HS-5 (cell line): ENCODE measurements at places on chromosomes 11 and 22.

GRCh38 chr11:57370251-57370650 is 10.7 kb downstream of the PRG3 start:
- no peak for DNase-seq

DNA sequence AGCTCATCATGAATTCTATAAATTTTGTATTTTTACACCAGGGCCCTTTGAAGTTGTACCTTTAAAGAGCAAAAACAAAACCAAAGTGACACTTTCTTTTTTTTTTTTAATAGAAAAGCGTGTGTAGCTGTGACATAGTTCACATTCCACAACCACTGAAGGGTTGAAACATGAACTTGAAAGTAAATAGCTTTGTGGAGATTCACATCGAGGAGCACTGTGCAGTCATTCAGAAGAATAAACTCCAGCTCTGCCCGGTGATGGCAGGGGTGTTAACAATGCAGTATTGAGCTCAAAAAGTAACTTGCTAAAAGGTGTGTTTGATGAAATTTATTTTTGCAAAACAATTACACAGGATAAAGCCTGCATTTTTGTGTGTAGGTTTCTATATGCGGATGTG is 1166.2 kb downstream of the TBC1D22A start:
- DNase-seq, result no peak

DNA sequence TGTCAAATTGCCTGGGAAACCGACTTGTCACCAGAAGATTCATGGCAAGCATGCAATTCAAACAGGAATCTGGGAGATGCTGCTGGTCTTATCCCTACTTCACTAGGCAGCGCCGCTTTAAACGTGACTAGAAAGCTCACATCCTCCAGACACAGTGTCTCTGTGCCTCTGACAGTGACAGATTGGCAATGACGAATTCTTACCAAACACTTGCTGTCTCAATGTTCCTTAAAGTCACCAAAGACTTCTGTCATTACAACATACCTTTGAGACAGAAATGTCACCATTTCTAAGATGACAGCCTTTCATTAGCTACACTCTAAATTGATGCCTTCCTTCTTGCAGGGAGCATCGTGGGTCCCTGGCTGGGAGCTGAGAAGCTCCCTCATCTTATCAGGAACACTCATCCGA is 197.8 kb downstream of the CWF19L2 start:
- no peak for DNase-seq

DNA sequence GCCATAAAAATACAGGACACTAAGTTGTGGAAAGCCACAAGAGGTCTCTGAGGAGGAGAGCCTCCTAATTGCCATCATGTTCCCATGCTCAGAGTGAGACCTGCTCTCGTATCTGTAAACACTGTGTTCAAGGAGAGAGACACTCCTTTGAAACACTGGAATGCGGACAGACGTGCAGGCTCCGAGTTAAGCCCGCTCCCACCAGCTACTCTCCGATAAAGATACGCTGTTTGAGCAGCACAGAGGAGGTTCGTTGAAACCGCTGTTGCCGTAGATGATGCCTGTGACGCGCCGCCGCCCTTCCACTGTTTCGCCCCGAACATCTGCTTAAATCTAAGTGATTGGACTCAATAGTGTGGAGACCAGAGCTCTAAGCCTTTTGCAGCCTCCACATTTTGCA is 25.1 kb downstream of the NUP50 start:
- DNase-seq, result no peak

DNA sequence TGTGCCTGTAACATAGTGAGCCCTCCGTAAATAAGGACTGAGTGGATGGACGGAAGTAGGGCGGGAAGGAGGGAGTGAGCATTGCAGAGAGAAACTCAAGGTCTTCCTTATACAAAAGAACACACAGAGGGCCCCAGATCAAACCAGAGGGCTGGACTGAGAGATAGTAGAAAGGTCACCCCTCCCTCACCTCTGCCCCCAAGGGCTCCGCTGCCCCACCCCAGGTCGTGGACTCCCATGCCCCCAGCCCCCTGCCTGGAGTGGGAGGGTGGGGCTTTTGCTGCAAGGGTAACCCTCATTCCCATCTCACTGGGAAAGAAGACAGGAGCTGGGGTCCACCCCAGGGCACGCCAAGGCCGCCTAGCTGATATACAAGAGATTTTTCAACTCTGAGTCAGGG is 157.0 kb downstream of the MN1 start:
- DNase-seq, result no peak

DNA sequence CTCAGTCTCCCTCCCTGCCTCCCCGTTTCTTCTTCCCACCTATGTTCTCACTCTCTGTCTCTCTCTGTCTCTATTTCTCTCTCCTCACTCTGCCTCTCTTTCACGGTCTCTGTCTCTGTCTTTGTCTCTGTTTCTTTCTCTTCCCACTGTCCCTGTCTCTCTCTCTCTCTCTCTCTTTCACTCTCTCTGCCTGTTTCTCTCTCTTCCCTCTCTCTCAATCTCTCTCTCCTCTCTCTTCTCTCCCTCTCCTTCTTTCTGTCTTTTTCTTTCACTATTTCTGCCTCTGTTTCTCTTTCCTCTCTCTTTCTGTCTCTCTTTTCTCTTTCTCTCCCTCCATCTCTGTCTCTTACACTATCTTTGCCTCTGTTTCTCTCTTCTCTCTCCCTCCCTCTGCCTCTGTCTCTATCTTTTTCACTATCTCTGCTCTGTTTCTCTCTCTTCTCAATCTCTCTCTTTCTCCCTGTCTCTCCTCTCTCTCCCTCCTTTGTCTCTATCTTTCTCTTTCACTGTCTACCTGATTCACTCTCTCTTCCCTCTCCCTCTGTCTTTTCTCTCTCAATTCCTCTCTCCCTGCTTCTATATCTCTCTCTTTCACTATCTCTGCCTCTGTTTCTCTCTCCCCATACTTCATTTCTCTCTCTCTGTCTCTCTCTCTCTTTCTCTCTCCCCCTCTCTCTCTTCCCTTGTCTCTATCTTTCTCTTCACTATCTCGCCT is 5.4 kb downstream of the APLNR start:
- DNase-seq, result no peak

DNA sequence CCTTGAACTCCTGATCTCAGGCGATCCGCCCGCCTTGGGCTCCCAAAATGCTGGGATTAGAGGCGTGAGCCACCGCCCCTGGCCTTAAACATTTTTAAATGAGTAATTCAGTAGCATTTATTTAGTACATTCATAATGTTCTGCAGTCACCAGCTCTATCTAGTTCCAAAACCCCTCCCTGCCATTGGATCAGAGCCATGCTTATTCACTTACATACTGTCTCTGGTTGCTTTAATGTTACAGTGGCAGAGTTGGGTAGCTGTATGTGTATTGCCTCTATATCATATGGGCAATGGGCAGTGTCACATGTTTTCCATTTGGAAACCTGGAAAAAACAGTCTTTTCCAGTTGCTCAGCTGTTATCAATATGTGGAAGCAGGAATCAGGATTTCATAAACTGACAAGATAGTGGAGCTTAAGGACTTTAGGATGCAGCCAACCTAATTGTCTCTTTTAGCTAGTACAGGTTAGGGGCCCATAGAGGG is 10.5 kb downstream of the COA4 start:
- DNase-seq, result no peak

- DNase-seq, result no peak
Observed at GRCh38 chr11:112856133-112856532, 105.1 kb upstream of the NCAM1 start.

DNA sequence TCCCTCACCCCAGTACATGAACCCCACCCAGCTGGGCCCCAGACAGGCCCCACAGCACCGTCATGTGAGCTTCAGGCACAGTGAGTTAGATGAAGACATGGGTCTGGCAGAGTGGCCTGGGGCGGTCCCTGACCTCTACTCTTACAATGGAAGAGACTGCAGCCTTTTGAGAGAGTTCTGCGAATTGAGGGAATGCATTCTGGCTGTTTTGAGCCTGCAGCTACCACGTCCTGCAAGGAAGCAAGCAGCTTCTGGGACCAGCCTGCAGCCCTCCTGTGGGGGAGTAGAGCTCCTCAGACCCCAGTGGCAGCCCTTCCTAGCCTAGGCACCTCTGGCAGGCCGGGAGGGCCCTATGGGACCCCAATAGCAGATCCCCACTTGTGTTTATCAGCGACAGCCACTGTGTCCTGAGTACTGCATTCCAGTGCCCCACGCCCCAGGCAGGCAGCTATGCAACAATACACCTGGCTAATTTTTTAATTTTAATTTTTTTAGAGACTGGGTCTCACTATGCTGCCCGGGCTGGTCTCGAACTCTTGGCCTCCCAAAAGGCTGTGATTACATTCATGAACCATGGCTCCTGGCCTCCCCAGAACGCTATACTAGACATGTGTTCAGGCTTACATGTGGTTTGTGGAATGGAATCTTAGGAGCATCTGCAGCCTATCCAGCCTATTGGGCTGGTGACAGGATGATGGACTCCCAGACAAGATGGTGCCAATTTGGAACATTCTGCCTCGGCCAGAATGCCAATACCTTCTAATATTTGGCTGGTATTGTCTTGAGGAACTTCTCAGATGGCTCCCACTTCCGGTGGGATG is 717 bp upstream of the SLC7A4 start:
- DNase-seq, result no peak

GRCh38 chr22:24516301-24516737 is 21.2 kb downstream of the UPB1 start:
- peak; percentile 67 for DNase-seq

GRCh38 chr11:64581057-64581523 is 9.9 kb upstream of the SLC22A12 start:
- no peak for DNase-seq

DNA sequence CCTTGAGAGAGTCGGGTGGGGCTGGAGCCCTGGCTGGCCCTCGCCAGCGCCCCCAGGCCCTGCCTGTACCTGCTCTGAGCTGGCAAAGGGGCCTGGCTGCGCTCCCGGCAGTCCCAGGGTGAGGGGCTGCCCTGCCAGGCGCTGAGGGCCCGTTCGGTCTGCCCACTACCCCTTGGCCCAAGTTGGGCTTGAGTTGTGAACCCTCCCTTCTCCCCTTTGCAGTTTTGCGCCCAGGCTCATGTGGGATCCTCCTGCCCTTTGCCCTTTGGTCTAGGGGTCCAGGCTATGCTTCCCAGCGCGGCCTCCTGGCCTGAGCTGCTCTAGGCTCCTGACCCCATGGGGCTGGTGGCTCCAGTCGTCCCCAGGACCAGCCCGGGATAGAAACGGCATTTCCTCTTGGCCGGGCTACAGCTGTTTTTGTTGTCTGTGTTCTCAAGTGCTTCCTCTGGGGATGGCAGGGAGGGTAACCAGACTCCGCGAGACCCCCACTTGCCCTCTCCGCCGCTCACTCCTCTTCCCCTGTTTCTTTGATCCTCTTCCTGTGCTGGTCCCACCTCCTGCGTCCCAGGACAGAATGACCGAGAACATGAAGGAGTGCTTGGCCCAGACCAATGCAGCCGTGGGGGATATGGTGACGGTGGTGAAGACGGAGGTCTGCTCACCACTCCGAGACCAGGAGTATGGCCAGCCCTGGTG is 34.9 kb downstream of the PRDM11 start:
- DNase-seq, result no peak

GRCh38 chr11:665062-665703 is 28.1 kb downstream of the DRD4 start:
- DNase-seq, result no peak

DNA sequence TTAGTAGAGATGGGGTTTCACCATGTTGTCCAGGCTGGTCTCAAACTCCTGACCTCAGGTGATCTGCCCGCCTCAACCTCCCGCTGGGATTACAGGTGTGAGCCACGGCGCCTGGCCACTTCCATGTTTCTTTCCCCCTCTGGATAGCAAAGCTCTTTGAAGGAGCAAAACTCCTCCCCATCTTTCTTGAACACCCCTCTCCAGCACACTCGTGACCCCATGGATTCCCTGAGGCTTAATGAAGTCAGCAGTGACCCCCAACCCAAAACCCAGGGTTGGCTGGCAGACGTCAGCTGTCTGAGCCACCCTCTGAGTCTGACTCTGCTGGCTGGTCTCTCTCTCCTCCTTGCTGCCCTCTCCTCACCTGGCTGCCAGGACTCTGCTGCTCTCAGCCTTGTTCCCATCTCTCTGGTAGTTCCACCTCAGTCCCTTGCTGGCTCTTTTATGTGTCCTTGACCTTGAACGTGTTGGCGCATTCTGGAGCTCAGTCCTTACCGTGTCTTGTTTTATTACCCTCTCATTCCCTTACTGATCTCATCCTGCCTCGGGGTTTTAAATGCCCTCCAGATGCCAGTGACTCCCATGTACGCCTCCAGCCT is 44.5 kb downstream of the PARVG start:
- no peak for DNase-seq

GRCh38 chr11:93728792-93729128 is 12.5 kb downstream of the TAF1D start:
- DNase-seq, result no peak

DNA sequence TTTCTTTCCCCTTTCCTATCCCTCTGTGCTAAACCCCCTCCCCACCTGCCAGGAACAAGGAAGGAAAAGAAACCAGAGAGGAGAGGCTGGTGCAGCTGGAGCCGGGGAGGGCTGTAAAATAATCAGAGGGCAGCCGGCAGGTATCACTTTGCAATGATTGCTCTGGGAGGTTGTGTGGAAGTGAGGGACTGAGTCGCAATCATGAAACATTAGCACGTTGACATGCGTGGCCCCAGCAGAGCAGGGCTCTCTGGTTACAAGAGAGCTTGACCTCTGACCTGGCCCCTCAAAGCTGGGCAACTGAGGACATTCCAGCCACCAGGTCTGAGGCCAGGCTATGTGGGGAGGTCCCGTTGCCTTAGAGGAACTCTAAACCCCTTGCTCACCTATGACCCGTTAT is 170.8 kb upstream of the BDNF start:
- DNase-seq, result no peak

GRCh38 chr11:124943254-124943616 is 7.4 kb upstream of the HEPACAM start:
- no peak for DNase-seq

DNA sequence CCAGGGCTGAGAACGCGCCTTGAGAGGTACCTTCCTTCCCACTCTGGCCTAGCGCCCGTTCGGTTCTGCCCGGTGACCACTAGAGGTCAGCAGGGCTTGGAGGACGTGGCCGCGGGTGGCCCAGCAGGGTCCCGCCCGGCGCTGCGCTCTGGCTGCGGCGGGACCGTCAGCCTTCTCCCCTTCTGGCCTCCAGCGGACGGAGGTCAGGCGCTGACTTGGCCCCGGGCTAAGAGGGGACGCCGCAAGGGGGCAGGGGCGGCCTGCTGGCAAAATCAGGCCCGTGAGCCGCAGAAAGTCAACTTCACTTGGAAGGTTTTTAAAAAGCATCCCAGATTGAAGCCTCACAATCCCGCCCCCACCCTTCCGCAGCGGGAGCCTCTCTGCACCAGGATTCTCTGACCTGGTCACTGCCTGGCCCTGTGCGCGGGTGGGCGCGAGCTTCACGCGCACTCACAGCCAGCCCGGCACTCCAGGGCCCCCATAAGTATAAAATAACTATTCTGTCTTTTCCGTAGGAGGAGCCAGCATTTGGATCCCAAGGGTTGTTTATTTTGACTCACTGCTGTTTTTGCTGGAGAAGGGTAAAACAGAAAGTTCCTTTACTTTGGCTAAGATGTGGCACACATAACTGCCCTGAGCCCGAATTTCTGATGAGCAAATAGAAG is 23.2 kb upstream of the ZBTB16 start:
- no peak for DNase-seq

- DNase-seq, result no peak
Observed at GRCh38 chr22:27686534-27686933, 115.0 kb downstream of the MN1 start.

- no peak for DNase-seq
Observed at GRCh38 chr11:28738549-28738948, 630.4 kb downstream of the METTL15 start.
